ENCODE measurements at places on chromosomes 3 and 15.

GRCh38 chr3:126269354-126269753 is 87.9 kb downstream of the KLF15 start:
- no peak for DNase-seq

DNA sequence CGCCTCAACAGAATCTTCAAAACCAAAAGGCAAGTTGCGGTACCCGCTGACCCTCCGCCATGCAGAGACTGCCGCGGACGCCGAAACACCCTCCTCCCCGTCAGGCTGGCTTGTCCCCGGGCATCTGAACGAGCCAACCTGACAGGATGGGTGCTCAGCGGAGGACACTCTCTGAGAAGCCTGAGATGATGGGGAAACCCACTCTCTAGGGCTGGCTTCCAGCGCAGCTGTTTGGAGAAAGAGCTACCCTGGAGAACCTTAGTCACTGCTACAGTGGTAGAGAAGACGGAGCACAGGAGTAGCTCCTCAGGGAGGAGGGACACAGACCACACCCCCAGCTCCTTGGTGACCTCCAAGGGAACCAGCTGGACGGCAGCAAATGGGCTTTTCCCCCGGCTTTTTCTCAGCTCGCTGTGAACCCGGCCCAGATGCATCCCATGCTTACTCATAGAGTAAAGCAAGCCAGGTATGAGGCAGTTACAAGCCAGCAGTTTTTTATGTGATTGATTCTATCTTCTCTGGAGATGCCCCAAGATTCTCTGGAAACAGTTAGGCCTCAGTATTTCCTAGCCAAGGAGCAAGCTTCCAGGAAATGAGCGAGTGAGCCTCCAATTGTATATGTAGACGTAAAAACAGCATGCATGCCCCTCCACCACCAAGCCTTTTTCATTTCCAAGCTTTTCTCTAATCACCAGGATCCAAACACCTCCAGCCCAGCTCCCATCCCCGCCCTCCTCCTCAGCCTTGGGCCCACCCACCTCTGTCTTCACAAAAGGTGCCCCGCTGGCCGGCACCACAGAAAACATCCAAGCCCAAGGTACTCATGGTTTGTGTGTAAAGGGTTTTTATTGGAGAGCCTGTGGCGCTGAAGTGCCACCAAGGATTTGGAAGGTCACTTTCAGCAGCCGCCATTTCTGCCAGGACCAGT is 38.7 kb downstream of the FAM174B start:
- no peak for DNase-seq

DNA sequence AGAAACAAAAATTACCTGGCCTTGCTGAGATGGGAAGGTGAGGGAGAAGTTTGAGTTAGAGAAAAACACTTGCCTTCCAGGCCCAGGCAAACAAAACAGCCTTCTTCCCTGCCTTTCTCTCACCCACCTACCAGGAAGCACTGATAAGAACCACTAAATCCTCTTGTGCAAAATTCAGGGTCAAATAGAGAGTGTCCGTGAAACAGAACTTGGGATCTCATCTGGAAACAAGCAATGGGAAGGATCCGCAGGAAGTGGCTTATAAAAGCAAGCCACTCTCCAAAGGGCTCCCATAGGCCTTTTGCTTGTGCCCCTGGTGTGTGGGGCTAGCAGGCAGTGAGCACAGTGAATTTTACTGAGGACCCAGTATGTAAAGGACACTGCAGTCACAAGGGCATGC is 11.0 kb downstream of the ADAMTS9 start:
- DNase-seq: no peak

DNA sequence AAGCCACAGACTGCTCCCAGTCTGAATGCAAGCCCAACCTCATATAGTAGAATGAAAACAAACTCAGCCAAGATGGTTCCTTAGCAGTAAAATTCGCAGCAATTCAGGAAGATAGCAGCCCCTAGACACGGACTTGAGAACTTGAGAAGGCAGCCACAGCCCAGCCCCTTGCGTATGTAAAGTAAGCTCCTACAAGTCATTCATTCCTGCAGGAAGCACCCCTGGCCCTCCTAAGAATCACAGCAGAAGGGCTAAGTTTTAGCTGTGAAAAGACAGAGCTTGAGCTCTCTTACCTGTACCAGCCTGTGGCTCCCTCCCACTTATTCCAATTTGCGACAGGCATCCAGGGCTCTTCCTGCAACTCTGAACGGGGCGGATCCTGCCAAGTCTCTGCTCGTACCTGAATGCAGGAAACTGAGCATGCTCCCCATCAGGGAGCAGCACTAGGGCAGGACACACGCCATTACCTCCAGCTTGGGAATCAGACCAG is 136.4 kb downstream of the MAGI1 start:
- no peak for DNase-seq

DNA sequence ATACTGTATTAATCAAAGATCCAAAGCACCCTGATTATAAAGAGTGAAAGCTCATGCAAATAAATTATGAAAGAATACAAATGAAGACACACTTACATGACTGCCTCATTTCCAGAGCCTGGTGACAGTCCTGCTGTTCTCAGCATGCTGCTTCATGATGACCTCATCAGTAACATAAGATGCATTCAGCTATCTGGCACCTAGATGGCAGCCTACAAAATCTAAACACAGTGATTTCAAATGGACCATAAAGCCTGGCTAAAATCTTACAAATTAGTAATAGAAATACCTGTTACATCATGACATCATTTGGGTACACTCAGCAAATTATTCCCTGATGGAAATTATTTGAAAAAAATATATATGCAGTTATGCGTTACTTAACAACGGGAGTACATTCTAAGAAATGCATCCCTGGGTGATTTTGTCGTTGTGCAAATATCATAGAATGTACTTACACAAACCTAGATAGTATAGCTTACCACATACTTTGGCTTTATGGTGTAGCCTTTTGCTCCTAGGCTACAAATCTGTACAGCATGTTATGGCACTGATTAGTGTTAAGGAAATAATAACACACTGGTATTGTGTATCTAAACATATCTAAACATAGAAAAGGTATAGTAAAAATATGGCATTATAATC is 207.2 kb downstream of the EPHA3 start:
- DNase-seq: no peak

- DNase-seq: no peak
Measured at GRCh38 chr3:155318740-155319139, 25.3 kb upstream of the STRIT1 start.

GRCh38 chr3:177105623-177106022 is 91.7 kb downstream of the TBL1XR1 start:
- DNase-seq: no peak

- no peak for DNase-seq
Measured at GRCh38 chr3:131402391-131403039, 20.9 kb downstream of the NUDT16 start.

DNA sequence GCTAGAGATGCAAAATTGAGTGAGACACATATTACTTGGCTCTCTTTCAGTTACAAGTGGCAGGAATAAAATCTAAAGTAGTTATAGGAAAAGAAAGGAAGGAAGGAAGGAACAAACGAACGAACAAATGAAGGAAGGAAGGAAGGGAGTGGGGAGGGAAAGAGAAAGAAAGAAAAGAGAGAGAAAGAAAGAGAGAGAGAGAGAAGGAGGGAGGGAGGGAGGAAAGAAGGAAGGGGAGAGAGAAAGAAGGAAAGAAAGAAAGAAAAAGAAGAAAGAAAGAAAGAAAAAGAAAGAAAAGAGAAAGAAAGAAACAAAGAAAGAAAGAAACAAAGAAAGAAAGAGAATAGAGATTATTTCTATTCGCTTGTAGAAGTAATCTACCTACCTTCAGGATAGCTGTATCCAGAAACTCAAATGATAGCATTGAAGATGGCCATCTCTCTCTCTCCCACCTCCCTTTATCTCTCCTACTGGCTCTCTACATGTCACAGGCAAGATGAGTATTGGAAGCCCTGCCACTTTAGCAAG is 229.7 kb upstream of the TLE3 start:
- no peak for DNase-seq

DNA sequence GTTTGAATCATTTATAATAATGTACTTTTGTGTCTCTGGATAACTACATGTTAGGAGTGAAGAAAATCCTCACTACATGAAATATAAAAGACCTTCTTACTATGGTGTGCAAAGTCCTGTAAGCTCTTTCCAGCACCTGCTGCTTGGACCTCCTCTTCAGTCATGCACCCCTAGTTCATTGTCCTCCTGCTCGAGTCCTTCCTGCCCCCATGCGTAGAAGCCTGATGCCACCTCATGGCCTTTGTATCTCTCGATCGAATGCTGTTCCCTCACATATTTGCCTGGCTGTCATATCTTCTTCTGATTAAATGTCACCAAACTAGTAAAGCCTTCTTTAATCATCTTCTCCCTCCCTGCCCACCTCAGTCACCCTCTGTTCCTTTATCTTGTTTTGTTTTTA is 49.9 kb upstream of the SUCLG2 start:
- peak; percentile 10 for DNase-seq

GRCh38 chr3:180252683-180253082 is 215.9 kb upstream of the PEX5L start:
- DNase-seq: no peak

- DNase-seq: no peak
Measured at GRCh38 chr3:195766671-195767070, 45.1 kb downstream of the MUC4 start.

GRCh38 chr15:101329309-101329863 is 34.3 kb upstream of the SNRPA1 start:
- DNase-seq: no peak

GRCh38 chr3:41434781-41435180 is 235.5 kb downstream of the CTNNB1 start:
- no peak for DNase-seq

- DNase-seq: peak; percentile 7
Measured at GRCh38 chr3:129224984-129225393, 24.4 kb upstream of the COPG1 start.

- DNase-seq: no peak
Measured at GRCh38 chr3:84265768-84266167, 693.0 kb upstream of the CADM2 start.

DNA sequence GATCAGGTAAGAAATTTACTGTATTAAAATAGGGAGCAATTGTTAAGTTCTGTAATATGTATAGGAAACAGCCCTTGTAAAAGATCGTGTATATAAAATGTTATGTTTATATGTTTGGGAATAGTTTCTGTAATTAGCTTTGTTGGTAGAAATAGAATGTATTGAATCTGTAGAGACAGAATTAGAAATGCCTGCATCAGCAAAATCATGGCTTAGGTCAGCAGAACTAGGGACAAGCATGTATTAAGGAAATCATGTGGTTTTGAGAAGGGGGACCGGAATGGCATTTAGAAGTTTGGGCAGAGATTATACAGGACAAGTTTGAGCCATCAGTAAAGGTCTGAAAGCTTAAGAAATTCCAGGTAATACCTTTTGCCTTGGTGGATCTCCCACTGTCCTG is 177.9 kb downstream of the ERC2 start:
- no peak for DNase-seq

DNA sequence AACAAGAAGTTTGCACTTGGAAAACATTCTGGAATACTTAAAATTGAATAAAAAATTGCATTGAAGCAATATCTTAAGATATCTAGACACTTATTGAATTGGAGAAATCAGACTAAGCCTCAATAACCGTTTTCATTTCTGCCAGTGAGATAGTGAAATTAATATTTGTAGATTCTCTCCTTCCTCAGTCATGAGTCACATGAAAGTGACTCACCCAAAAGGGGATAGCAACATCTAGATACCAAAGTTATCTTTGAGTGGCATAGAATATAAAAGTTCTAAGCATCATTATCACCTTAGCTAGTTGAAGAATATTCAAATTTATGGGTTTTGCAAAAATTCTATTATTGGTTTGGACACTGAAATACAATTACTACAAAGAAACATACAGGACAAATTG is 614.8 kb upstream of the ZNF717 start:
- DNase-seq: no peak

DNA sequence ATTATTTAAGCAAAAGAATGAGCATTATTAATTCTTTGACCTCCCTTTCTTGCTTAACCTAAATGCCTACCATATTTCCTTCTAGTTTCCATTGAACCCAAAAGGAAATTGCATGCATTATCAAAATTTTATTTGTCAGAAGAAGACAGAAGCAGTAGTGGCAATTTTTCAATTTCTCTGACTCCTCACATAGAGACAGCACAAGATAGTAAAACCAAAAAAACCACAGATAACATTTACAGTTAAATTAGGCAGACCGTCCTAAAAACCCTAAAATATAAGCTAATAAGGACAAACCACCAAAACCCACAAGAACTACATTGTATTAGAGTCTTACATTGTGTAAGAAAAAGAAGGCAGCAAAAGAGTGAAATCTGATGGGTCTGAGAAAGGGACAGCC is 27.1 kb downstream of the GOLGB1 start:
- no peak for DNase-seq

- no peak for DNase-seq
Measured at GRCh38 chr3:127035677-127036076, 52.8 kb downstream of the PLXNA1 start.

- DNase-seq: no peak
Measured at GRCh38 chr15:39642011-39642640, 61.2 kb downstream of the THBS1 start.

GRCh38 chr3:36964817-36965216 is 20.0 kb upstream of the TRANK1 start:
- no peak for DNase-seq

- no peak for DNase-seq
Measured at GRCh38 chr15:55518641-55519040, 10.6 kb upstream of the DNAAF4 start.

DNA sequence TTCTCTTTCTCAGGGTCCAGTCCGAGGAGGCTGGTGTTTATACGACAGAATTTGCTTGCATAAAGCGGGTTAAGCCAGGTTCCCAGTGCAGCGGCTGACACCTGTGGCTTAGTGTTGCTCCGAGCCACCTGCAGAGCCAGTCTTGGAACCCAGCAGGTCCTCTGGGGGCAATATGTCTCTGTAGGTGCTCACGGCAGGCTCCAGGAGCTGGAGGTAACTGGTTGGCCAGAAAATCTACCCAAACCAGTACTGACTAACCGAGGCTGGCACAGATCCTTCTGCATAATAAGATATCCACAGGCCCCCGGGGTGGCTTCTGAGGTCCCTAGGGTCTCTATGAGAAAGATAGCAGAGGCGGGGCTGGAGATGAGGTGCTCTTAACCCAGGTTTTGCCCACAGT is 3.2 kb downstream of the MGLL start:
- DNase-seq: no peak

GRCh38 chr15:101250341-101250831 is 1.5 kb downstream of the CHSY1 start:
- DNase-seq: no peak

- no peak for DNase-seq
Measured at GRCh38 chr15:26073430-26074333, 210.6 kb upstream of the ATP10A start.

DNA sequence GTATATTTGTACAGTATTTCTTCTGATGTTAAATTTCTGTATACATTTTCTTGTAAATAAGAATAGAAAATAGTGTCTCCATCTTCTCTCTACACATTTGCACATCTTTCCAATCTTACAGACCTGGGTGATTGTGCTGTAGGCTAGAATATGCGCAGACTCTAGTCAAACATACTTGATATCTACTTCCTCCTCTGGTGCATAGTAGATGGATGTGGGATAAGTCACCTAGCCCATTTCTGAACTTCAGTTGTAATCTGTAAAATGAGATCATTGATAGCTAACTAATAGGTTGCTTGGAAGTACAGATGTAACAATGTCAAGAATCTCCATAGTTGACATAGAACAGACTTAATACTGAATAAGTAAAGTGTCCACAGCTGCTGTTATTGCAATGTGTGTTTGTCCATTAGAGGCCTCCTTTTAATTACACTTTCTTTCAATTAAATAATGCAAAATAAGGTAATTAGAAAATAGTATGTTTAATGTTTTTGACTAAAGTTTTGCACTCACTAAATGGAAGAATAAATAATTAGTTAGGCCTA is 46.7 kb downstream of the ALCAM start:
- DNase-seq: no peak

All from CD4-positive, alpha-beta T cell treated with Interleukin-1 beta for 1 hour (primary cell).